ENCODE measurements at places on chromosomes 2 and 18. TPM values are rescaled to one million over a fixed set of nuclear protein-coding genes. Genes with fewer than 3 reads are reported as not detected.

Gene SLC5A6
- total RNA-seq: 129 TPM

Gene CYP27A1
- 4.8 TPM for total RNA-seq

Gene ANKRD30B
- not detected for total RNA-seq

Gene SAG
- not detected for total RNA-seq

Gene CDKL4
- total RNA-seq: 0.75 TPM

Gene DAPL1
- not detected for total RNA-seq

Gene GPBAR1
- total RNA-seq: 0.14 TPM

Gene UGT1A8
- not detected for total RNA-seq

Gene ESPNL
- total RNA-seq: 0.40 TPM

Gene CYP27C1
- 10.1 TPM for total RNA-seq

Gene OSGEPL1
- total RNA-seq: 24.1 TPM

Gene IL1F10
- not detected for total RNA-seq

Gene UGT1A5
- total RNA-seq: not detected

Gene SMAD2
- 116 TPM for total RNA-seq

Gene GPR55
- total RNA-seq: not detected

Gene SLC40A1
- total RNA-seq: 2.0 TPM

Gene KCTD1
- total RNA-seq: 29.7 TPM

Gene IL1RN
- total RNA-seq: not detected

Gene TTN
- under 0.01 TPM for total RNA-seq

Gene CYS1
- total RNA-seq: not detected

Gene ZC3H6
- 7.9 TPM for total RNA-seq

Gene ABCG8
- not detected for total RNA-seq

Gene SP140L
- 1.8 TPM for total RNA-seq

Gene RFX8
- 0.44 TPM for total RNA-seq

Gene B3GNT7
- 0.79 TPM for total RNA-seq

Gene CLIP4
- 14.5 TPM for total RNA-seq

Measured in neural crest cell (in vitro differentiated cells).